ENCODE measurements at places on chromosomes 7 and 10.

- no peak for DNase-seq
These were observed 19.9 kb downstream of the SLC13A4 start for GRCh38 chr7:135708041-135708440.

DNA sequence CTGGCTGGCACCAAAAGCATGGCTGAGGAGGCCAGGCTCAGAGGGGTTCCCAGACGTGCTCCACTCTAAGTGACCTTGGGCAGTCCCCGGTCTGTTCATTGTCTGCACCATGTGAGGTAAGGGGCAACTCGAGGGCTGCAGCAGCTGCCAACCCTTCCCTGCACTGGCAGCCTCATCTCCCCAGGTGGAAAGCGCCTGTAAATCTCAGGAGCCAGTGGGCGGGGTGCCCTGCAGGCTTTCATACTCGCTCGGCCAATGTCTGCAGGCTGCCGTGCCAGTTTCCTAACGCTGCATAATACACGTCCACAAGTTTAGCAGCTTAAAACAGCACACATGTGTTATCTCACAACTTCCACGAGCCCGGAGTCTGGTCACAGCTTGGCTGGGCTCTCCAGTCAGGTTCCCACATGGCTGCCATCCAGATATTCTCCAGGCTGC, 12.6 kb upstream of the GDF10 start:
- no peak for DNase-seq

GRCh38 chr7:96740130-96740529, 30.5 kb upstream of the SEM1 start:
- no peak for DNase-seq

- no peak for DNase-seq
These were observed 732 bp downstream of the CPVL start for GRCh38 chr7:29145553-29146056.

GRCh38 chr7:28726555-28726954, 231.6 kb downstream of the TRIL start:
- DNase-seq, result no peak

DNA sequence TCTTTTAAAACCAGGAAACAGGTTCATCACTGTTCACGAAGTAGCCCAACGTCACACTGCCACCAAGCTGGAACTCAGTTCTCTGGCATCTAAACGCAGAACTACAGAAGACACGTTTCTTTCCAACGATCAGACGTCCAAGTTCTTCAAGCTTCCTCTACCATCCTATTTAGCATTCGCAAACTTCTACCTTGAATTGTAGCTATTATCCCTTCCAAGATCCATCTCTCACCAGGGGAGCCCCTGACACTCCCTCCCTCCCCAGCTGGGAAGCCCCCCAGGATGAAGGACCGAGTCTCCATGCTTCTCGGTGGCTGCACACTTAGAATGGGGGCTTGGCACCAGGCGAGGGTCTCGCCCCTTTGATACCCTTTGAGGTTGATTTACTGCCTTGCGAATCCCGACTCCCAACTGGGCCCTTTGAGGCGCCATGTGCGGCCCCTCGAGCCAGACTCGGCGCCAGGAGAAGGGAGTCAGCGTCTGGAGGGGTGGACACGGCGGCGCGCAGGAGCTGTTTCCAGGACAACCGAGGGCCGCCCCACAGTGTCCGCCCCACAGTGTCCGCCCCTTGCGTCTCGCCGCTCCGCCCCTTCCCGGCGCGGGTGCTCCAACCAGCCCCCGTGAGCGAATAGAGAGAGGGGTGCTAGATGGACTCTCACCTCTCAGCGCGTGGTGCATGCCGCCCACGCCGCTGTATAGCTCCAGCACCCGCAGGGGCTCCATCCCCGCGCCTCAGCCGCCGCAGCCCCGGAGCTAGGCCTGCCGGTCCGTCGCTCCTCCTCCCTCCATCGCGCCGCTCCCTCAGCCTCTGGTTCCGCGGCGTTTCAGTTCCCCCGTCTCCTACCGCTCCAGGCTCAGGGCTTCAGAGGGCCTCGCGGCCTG, at the start of gene TRDMT1:
Gene TRDMT1 (minus strand): TSS at position 761 of the 882 bp plus-strand sequence. CDS start 38 bp downstream, at position 723.
- DNase-seq, result peak; percentile 95

- DNase-seq, result no peak
These were observed 10.8 kb upstream of the GATA3 start for GRCh38 chr10:8043569-8044306.

- DNase-seq, result no peak
These were observed 96.9 kb downstream of the EVX1 start for GRCh38 chr7:27339478-27339877.

- DNase-seq, result no peak
These were observed 4.9 kb upstream of the SRRM3 start for GRCh38 chr7:76196786-76197185.

GRCh38 chr7:144786079-144786478, 49.8 kb downstream of the TPK1 start:
- no peak for DNase-seq

DNA sequence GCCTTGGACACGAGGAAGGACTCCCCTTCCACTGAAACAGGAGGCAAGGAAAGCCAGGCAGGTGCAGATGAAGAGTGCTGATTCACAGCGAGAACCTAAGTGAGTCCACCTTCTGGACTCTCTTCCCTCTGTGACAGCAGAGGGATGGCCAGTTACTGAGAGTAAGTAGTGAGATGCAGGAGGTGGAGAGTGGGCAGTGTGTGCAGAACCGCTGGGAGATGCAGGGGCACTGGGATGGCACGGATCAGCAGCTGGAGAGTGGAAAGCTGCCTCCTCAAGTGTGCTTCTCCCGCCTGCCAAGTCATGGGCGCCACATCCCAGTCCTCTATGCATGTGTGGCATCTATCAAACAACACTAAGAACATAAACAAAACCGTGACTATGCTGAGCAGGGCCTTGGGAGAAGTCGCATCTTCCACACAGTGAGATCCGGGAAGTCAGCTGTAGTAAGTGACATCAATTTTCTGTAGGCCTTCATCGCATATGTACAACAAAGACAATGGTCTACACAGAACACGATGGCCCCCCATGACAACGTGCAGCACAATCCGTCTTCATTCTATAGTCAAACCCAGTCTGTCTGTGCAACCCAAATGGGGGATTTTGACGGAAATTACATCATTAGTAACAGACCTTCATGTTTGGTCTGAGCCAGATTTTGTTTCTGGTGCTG, 217.4 kb upstream of the KLF14 start:
- no peak for DNase-seq

DNA sequence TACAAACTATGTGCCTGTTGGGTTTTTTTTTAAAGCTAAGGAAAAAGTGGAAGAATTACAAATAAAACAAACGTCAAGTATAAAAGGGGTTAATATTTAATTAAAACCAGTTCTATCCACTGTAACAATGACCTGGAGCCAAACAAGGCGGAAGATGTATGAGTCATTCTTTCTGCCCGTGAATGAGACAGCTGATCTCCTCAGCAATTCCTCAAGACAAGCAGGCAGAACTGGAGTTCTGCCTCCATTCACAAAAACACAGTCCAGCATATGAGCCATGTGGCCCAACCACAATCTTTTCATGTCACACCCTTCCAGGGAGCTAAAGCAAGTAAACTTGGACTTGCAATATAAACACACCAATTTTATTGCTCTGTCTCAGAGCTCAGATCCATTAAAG, 8.4 kb downstream of the ETV1 start:
- peak; percentile 93 for DNase-seq

- no peak for DNase-seq
These were observed 716.2 kb downstream of the NXPH1 start for GRCh38 chr7:9149499-9150082.

- DNase-seq, result peak; percentile 27
These were observed 84.5 kb upstream of the DYNC1I1 start for GRCh38 chr7:95687759-95688343.

- DNase-seq, result no peak
These were observed 33.9 kb downstream of the PAX2 start for GRCh38 chr10:100779329-100779728.

GRCh38 chr10:61184429-61184828, 240.4 kb upstream of the RHOBTB1 start:
- no peak for DNase-seq

- peak; percentile 83 for DNase-seq
These were observed at the start of gene FLNC for GRCh38 chr7:128830231-128831177. TSS of gene FLNC (plus strand) at chr7:128830406. CDS start at chr7:128830638, 232 bp downstream.

GRCh38 chr10:33754052-33754451, 419.6 kb upstream of the NRP1 start:
- no peak for DNase-seq

DNA sequence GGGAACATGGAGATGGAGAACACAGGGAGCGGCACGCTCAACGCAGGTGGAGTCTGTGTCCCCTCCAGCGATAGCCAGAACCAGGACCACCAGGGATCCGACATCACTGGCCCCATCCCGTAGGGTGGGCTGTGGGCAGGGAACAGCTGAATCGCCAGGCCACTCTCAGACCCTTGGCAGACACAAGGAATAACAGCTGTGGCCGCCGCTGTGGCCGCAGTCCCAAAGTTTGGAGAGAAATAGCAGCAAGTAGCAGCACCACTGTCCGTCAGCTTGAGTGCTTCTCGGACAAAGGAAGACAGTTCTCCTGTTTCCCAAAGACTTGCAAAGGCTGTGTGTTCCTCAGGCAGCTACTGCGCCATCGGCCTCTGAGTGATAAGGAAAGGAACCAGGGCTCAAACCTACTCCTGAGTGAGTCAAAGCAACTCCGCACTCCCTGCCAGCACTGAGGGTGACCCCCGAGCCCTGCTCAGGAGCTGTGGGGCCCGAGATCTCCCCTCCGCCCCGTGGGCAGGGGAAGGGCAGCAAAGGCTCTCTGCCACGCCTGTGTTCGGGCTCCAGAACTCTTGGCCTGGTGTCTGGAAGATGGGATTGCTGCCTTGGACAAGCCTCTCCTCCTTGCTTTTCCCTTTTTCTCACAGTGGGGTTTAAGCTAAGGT, 82.3 kb upstream of the FAM20C start:
- DNase-seq, result no peak

DNA sequence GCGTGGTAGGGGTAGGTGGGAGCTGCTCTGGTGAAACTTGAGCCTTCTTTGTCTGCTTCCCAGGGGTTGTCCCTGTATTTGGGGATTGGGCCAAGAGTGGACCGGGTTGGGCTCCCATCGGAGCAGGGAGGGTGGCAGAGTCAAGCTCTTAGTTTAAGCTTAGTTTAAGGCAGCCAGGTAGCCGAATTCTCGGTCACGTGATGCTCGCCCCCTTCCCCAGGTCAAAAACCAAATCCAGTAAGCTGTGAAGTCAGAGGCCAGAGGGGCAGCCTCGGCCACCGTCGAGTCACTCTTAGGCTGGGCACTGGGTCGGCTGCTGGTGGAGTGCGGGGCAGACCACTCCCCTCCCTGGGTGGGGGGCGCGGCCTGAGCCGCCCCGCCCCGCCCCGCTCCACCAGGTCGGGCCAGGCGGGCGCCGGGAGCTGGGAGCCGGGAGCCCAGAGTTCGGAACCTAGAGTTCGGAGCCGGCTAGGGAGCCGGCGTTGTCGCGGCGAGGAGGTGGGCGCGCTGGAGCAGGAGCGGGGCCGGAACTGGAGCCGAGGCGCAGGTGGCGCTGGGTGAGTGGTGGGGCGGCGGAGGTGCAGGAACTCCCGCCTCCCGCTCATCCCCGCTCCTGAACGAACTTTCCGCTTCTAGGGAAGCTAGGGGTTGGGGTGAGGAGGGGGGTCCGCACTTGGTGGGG, 2.8 kb upstream of the LZTS2 start:
- DNase-seq, result no peak

DNA sequence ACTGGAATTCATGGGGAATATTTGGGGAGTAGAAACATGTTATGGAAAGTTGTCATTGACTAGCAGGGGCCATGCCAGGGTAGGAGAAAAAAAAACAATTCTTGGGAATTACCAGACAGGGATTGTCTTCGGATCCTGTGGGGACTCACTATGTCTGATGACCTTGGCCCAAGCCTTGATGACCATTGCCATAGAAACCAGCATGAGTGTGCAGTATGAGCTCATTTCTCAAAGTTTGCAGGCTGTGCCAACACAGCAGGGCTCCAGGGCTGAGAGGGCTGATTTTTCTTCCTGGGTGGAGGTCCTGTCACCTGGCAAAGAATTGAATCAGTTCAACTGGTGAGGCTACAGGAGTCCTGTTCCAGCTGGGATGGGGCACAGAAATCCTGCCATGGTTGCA, 198.3 kb downstream of the ADRA2A start:
- no peak for DNase-seq

GRCh38 chr7:73864981-73865711, 4.2 kb downstream of the TMEM270 start:
- DNase-seq, result no peak

- DNase-seq, result peak; percentile 53
These were observed 52.5 kb downstream of the NCAPG2 start for GRCh38 chr7:158651968-158652565.

DNA sequence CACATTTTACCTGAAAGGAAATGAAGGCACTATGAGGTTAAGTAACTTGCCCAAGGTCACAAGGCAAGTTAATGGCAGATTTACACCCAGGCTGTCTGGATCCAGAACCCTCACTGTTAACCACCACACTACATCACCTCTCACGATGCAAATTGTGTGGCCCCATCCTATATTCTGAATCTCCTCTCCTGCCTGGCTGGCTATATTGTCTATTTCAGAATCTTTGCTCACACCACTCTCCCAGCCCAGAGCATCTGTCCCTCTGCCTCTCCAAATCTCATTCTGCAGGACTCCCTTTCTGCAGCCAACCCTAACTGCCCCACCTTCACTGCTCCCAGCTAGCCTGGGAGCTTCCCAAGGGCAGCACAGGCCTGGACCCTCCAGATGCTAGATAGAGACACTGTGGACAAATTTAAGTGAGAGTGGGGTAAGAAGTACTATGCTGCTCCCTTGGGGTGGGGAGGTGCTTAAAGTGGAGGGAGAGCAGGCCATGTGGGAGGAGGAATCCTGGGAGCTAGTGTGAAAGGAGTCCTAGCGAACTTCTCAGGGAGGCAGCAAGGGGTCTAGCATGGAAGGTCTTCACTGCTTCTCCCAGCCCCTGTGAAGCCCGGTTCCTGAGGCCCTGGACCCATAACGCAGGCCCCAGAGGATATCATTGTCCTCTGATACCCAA, 786 bp downstream of the CUEDC2 start:
- no peak for DNase-seq

DNA sequence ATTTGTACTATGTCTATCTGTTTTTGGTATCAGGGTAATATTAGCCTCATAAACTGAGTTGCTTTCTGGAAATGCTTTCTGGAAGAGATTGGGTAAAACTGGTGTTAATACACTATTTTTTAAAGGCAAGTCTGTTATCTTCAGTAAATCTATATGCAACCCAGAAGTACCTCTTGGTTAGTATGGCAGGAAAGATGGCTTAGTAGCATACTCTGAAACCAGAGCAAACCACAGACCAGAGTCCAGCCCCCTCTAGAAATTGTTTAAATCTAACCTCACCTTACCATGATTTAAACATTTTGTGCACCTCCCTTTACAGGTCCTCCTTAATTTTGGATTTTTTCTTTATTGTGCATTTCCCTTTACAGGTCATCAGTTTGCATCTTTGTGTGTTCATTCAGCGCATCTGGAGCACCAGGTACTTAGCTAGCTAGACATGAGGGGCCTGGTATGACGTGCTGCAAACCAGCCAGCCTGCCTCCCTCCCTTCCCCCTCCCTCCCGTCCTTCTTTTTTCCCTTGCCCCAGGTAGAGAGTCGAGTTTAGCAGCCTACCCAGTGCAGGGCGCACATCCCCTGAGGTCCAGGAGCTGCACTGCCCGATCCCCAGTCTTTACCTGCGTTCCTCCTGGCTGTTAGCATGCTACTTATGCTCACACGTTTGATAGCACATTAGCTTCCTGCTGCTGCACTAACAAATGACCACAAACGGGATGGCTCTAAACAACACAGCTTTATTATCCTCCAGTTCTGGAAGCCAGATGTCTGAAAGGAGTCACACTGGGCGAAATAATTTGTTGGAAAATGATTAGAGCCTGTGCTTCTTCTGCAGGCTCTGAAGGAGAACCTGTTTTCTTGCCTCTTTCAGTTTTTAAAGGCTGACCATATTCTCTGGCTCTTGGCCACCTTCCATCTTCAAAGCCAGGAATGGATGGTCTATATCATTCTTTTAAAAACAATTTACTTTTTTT, 299.9 kb upstream of the HABP2 start:
- no peak for DNase-seq

GRCh38 chr10:1056326-1057105, at the start of gene WDR37:
TSS of gene WDR37 (plus strand) at chr10:1056385. CDS start at chr10:1072156, 15,771 bp downstream.
- peak; percentile 80 for DNase-seq
